G401 (cell line): ENCODE measurements at places on chromosomes 16 and 17.

DNA sequence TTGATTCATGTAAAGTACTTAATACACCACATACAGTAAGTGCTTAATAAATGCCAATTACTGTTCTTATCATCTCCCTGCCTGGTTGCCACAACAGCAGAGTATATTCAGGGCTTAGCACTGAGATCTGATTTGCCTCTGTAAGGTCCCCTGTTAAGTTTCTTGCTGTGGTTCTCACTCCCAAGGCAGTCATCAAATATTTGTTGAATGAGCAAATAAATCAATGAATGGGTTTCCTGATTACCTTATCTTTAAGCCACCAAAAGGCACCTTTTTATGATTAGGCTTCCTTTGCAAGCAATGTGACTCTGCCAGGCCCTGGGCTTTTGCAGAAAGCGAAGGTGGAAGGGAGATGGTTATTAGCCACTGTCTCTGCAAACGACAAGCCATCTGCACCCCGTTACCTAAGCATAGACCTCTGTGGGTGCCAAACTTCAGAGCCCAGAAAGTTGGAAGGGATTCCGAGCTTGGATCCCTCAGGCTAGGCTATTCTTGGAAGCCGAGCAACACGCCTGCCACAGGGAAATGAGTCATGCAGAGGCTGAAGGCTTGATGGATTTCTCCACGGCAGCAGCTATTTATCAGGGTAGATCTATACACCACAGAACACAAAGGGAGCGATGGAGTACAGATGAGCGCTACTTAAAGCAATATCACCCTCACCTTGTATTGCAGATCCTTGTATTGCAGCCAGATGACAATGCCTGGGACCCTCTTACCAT, 102.0 kb downstream of the GRIN2A start:
- peak; percentile 98 for DNase-seq

DNA sequence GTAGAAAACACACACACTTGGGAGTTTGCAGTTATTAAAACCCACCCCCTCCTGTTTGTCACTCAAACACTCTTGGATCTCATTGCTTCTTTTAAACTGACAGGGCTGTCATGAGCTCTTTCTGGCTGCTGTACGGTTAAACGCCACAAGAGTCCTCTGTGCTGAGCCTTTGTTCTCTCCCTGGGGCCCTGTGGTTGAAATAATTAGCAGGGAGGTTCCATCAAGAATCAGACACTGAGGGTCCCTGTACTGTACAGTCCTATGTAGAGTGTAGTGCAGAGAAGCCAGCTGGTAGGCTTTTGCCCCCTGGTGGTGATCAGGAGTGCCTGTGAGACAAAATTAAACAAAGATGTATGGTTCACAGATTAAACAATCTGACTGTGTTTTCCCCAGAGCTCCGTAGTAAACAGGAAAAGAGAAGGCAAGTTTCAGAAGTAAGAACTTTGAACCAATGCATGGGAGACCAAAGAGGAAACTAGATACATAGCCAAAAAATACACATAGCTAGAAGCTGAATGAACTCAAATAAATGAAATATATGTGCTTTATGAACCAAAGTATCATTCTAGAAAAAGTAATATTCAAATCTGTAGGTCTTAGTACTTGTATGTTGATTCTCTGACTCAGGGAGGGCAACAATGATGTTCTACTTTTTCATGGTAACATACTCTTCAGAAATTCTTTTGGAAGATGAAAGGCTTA, 1.4 kb upstream of the SSH2 start:
- peak; percentile 89 for DNase-seq

DNA sequence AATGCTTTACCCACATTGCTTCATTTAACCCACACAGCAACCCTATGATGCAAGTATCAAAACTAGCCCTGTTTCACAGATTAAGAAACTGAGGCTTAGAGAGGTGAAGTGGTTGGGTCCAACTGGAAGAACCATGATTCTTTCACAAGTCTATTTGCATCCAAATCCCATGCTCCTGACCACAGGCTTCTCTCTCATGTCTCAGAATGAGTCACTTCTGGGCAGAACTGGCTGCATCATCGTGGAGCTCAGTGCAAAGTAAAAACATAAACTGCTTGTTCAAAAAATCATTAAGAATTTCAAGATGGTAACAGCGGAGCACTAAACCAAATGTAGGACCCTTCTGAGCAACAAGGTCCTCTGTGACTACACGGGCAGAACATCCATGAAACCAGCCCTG, 20.2 kb upstream of the CES1 start:
- no peak for DNase-seq

DNA sequence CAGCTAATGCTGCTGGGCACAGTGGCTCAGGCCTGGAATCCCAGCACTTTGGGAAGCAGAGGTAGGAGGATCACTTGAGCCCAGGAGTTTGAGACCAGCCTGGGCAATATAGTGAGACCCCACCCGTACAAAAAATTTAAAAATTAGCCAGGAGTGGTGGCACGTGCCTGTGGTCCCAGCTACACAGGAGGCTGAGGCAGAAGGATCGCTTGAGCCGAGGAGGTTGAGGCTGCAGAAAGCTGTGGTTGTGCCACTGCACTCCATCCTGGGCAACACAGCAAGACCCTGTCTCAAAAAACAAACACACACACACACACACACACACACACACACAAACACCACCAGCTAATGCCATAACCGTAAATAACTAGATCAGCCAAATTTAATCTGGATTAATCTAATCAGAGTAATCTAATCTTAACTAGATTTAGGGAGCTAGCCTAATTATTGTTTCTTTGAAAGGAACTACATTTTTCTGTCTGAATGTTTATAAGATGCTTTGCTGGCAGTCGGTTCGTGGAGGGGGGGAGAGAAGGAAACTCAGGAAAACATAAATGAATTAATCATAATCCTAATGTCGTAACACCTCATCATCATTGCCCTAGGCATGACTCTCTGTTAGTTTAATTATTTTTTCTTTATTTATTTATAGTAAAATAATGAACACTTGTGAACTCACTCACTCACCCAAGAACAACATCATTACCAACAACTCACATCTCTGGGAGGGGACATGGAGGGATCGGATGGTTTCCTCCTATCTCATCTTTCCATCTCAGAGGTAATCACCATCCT, 12.5 kb upstream of the RBBP6 start:
- DNase-seq = no peak

DNA sequence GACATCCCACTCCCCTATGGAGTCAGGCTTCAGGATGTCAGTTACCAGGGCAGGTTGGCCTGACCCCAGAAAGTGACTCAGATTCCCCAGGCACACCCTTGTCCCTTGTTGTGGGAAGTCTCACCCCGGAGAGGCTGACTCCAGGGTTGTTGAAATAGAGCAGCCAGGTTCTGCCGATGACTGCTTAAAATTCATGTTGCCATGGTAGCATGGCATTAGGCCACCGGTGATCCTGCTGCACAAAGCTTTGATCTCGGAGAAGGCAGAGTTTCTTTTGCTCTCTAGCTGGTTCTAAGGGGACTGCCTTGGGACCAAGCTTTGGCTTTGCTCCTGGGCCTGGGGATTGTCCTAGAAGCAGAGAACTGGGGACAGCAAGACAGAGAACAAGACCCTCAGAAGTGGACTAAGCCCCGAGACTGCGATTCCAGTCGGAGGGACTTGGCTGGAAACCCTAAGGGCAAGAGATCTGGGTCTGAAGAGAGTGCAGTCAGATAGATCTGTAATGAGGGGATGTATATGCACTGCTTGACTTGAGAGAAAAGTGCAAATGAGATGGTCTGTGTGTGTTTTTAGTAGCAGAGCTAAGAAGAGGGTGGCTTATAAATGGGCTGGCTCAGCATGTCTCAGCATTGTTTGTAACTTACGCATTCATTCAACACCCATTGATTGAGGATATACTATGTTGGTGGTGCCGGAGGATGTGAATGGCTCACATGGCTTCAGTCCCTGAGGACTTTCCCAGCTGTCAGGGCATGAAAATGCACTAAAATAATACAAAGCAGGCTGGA, 106.9 kb downstream of the RGS9 start:
- peak; percentile 13 for DNase-seq

DNA sequence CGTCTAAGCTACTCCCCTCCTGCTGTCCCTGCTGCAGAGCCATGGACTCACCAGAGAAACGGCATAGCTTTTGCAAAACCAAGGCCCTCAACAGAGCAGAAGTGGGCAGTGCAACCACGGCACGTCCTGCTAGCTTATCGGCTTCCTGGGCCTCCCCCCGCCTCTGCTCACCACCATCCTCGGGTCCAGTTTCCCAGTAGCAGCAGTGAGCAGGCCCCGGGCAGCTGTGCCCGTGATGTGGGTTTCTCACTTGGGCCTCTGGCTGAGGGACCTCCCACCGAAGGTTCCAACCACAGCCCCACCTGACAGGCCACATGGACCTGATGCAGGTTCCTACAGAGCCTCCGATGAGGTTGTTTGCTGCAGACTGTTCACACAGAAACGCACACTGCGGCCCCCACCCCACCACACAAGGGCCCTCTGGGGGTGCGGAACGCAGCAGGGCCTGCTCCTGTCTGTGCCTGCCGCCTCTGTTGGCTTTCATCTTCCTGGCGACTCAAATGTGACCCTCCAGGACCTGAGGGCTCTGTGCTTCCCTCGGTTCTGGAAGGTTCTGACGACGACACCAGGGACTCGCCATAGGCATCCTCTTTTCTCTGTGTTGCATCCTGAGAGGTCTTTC, 24.8 kb downstream of the PDIA2 start:
- DNase-seq = no peak

GRCh38 chr16:27620541-27620940, 70.6 kb downstream of the KATNIP start:
- no peak for DNase-seq

DNA sequence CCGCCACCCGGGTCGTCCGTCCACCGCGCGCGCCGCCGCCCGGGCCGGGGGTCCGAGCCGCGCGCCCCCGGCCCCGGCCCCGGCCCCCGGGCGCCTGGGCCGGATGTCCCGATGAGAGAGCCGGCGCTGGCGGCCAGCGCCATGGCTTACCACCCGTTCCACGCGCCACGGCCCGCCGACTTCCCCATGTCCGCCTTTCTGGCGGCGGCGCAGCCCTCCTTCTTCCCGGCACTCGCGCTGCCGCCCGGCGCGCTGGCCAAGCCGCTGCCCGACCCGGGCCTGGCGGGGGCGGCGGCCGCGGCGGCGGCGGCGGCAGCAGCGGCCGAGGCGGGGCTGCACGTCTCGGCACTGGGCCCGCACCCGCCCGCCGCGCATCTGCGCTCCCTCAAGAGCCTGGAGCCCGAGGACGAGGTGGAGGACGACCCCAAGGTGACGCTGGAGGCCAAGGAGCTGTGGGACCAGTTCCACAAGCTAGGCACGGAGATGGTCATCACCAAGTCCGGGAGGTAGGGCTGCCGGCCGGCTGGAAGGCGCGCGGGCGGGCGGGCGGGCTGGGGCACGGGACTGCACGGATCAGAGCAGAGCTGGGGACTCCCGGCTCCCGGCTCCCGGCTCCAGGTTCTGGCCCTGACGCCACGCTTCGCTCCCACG, 548 bp downstream of the TBX2 start:
- DNase-seq = peak; percentile 3

DNA sequence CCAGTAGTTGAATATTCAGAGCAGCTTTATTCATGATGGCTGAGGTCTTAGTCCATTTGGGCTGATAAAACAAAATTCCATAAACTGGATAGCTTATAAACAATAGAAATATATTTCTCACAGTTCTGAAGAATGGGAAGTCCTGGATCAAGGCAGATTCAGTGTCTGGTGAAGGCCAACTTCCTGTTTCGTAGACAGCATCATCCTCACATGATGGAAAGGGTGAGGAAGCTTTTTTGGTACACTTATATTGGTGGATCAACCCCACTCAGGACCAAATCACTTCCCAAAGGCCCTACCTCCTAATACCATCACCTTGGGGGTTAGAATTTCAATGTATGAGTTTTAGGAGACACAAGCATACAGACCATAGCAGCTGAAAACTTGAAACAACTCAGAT, 224.2 kb downstream of the CYB561 start:
- DNase-seq = no peak

DNA sequence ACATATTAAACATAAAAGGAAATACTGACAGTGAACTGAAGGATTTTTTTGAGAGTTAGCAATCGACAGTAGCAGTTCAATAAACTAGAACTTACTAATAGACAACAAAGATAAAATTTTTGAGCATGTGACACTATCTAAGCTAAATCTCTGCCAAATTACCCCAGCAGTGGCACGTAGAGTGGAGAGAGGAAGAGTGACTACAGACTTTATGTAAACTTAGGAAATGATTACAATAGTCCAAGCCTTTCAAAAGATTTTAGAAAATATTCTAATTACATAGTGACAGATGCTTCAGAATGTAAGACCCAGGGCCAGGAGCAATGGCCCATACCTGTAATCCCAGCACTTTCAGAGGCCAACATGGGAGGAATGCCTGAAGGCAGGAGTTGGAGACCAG, 52.4 kb downstream of the CFDP1 start:
- no peak for DNase-seq

GRCh38 chr17:10633738-10634379, 23.2 kb downstream of the MYH3 start:
- no peak for DNase-seq

GRCh38 chr17:18262641-18263040, 2.2 kb downstream of the MIEF2 start:
- no peak for DNase-seq

- no peak for DNase-seq
Observed at GRCh38 chr17:59315866-59316265, 15.6 kb upstream of the YPEL2 start.
